ENCODE measurements at places on chromosomes 4 and X. TPM values are rescaled to one million over a fixed set of nuclear protein-coding genes. Genes with fewer than 3 reads are reported as not detected.
A peak's percentile ranks its signal among the peaks of the same experiment; 100 is the strongest.

GRCh38 chr4:109007976-109008375 is 245.1 kb upstream of the ETNPPL start:
- no peak for DNase-seq

GRCh38 chr4:79121223-79121622 is 182.0 kb upstream of the PAQR3 start:
- no peak for DNase-seq

- peak; percentile 83 for DNase-seq
Observed at GRCh38 chrX:154540897-154541535, 5.6 kb downstream of the G6PD start.

DNA sequence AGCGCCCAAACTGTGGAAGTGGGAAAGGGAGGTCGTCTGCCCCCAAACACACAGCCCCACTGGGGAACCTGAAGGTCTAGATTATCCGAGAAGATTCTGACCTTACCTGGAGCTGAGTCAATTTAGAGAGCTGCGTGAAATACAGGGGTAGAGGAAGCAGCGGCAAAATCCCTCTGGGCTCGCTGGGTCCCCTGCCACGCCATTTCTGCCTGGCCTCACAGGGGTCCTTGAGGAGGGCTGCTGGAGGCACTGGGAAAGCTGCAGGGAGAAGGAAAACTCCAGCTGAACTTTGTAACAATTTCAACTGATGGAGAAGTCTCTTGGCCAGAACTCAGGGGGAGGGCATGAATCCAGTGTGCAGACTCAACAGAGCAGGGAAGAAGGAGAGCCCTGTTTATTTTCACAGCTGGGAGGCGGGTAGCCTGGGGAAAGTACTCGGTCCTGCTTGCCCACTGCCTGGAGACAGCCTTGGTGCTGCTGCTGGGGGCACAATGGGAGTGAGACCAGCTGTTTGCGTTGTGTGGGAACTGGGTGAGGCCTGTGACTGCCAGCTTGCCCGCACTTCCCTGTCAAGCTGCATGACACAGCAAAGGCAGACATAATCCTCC is 93.2 kb upstream of the MAPK10 start:
- no peak for DNase-seq

GRCh38 chrX:477441-478012 is 90.8 kb upstream of the PPP2R3B start:
- DNase-seq: no peak

- DNase-seq: no peak
Observed at GRCh38 chr4:138672393-138672976, 343.1 kb upstream of the NOCT start.

- DNase-seq: no peak
Observed at GRCh38 chr4:138659037-138659811, 356.4 kb upstream of the NOCT start.

DNA sequence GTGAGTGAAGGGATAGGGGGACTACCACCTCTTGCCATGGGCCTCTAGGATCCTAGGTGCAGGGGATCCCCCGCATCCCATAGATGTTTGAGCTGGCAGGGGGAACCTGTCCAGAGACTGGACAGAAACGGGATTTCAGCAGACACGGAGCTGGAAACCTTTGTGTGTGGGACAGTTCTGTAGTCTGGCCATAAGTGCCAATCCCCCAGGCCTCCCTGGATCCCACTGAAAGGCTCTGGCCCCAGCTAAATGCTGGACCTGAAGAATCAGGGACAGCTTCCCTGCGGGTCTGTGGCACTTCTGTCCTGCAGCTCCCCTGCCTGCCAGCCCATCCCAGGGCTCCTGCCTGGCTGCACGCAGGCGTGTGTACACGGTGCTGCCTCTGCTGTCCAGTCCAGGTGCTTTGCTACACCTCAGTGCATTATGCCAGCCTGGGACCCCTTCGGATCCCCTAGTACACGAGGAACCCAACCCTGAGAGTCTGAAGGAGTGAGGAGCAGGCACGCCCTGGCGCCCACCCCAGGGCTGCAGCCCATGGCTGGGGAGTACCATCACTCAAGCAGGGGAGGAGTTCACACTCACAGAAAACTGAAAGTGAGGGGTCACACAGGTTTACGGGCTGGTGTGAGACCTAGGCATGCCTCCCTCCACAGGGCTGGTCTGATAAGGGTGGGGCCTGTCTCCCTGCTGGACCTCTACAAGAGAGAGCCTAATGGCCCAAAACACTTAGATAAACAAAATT is 703.0 kb downstream of the ARAP2 start:
- DNase-seq: no peak

GRCh38 chr4:40402556-40402955 is 67.4 kb downstream of the CHRNA9 start:
- peak; percentile 52 for DNase-seq

DNA sequence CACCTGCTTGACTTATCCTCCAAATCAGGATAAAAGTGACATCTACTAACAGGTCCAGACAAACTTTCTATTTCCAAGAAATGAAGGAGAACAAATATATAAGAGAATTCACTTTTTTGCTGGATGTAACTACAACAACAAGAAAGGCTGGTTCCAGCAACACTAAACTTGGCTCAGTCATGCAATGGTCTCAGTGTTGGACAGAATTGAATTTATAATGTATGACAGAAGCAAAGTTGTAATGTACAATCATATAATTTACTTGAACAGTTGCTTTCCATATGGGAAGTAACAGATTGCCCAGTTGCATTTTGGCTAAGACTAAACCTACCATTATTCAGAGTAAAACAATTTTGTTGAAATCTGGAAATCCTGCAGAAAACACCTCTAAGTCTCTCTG is 183.3 kb upstream of the INTU start:
- no peak for DNase-seq

DNA sequence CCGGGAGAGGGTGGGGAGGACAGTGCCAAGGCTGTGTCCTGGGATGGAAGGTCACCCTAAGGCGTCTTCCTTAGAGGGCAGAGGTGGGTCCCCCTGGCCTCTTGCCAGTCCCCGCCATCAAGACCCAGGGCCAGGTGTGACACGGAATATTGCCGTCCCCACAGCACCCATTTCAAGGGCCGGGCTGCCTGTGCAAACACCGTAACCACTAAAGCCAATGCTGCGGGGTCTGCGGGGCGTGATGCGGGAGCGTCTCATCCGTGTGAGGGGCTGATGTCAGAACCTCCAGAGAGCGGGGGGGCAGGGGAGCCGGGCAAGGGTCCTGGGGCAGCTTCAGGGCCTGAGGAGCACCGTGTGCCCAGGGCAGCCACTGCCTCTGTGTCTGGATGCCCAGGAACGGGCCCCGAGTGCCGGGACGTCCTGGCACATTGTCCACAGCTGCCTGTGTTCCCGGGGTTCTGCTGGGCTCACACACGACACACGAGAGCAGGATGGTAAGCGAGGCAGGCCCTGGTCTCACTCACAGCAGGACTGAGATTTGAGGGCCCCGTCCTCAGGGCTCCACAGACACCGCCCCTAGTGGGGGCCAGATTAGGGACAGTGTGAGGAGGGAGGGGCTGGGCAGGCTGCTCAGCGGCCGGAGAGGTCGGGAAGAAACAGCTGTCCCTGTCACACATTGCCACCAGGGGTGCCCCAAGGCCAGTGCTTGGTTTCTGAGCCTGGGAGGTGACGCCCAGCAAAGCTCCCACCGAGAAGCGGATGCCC is 29.2 kb downstream of the NKX1-1 start:
- DNase-seq: no peak

DNA sequence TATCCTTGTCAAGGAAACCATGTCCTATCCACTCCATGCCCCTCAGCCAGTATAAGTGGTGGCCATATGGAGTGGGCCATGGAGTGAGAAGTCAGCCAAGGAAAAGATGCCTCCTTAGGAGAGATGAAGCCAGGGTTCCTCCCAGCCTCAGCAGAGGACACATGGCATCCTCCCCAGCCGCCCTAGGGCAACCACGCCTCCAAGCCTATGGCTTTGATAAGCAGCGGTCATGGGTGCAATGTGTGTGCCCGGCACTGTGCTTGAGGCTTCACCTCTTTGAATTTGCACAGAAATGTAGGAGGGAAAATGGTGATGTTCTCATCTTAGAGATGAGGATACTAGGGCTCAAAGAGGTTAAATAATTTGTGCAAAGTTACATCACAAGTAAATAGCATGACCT is 34.6 kb upstream of the TBC1D14 start:
- no peak for DNase-seq

DNA sequence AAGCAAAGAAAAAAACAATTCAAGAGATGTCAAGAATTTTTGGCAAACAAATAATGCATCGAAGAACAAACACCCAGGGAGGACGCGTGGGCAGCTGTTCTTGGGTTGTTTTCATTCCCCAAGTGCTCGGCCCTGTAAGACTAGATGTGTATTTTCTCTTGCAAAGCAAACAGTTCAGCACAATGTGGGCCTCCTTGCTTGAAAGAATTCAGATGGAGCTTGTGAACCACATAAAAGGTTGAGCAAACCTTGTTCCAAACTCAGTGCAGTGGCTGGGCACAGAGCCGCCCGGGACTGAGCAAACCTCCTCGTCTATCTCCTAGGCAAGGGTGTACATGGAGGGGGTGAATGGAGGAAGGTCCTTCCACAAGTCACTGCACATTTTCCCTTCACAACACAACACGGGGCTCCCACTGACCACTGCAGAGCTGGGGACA is 82.4 kb downstream of the HTRA3 start:
- no peak for DNase-seq

DNA sequence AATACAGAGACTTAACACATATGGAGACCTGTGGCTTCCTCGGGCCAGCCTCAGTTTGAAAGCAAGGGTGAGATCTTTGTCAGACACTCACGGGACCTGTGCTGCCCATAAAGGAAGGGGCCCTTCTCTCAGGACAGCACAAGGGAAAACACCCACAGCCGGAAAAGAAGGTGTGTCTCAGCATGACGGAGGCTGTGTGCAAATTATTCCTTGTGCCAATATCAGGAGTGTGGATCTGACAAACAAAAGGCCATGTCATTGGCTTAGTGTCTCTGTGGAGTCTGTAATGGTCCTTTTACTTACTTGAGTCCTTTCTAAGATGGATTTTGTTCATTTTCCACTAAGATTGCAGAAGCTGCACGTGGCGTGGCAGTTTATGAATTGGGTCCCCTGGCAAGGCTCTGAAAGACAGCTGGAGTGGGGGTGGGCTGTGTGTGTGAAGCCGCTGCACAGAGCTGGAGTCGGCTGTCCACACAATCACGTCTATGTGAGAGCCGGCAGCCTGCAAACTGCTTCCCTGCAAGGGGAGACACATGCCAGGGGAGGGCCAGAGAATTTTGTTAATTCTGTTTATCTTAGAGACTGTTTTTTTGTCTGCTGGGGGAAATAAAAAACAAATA is 1.9 kb downstream of the ENPP6 start:
- DNase-seq: no peak

DNA sequence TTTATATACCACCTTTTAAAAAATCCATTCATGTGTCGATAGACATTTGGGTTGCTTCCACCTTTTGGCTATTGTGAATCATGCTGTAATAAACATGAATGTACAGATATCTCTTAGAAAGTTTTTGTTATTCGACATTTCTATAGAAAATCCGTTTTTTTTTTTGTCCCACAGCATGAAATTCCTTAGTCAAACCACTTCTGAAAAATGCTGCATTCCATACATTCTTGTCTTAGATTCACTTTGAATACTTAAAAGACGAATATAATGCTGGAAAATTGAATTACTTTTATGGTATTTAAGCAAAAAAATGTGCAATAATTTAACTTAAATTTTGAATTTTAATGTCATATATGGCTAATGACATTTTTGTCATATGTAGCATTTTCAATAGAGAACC is 1345.5 kb downstream of the TECRL start:
- no peak for DNase-seq

- no peak for DNase-seq
Observed at GRCh38 chrX:8684201-8684965, 47.6 kb downstream of the ANOS1 start.

Gene PRKG2
- polyA plus RNA-seq: 0.14 TPM

Gene PAGE5
- polyA plus RNA-seq: not detected

Gene CPE
- 8.3 TPM for polyA plus RNA-seq

Gene PPP2R3B
- 13.5 TPM for polyA plus RNA-seq

Gene WNK3
- 0.24 TPM for polyA plus RNA-seq
